Neuronal stem cell (in vitro differentiated cells): ENCODE measurements at places on chromosomes 3 and 15.

GRCh38 chr3:168269001-168269400 is 173.3 kb upstream of the GOLIM4 start:
- DNase-seq: no peak

- no peak for DNase-seq
These were observed 73.7 kb downstream of the CHDH start for GRCh38 chr3:53772562-53772961.

- DNase-seq: no peak
These were observed 13.3 kb upstream of the MYZAP start for GRCh38 chr15:57578288-57578900.

- DNase-seq: no peak
These were observed 279.1 kb upstream of the IGF1R start for GRCh38 chr15:98369081-98369716.

GRCh38 chr15:61890106-61890505 is 170.1 kb downstream of the VPS13C start:
- no peak for DNase-seq

- no peak for DNase-seq
These were observed 209.5 kb upstream of the LRRN1 start for GRCh38 chr3:3589715-3590130.

DNA sequence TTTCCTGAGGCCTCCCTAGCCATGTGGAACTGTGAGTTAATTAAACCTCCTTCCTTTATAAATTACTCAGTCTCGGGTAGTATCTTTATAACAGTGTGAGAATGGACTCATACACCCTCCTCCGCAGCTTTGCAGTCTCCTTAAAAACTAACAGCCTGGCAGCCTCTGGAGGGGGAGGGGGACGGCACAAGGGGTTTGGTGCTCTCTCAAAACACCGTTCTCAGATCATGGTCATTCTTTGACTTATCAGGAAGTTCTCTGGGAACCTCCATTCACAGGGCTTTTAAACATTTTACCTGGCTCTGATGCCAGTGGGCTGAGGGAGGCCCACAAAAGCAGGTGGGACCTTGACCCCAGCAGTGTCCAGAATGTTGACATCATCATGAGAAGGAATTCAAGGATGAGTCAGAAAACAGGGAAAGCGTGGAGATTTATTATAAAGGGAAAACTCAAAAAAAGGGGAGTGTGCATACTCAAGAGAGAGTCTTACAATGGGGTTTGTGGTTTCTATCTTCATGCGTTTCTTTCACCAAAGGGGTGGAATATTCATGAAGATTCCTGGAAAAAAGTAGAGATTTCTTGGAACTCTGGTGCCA is 43.9 kb downstream of the ONECUT1 start:
- DNase-seq: no peak

- DNase-seq: no peak
These were observed 339.6 kb upstream of the TBL1XR1 start for GRCh38 chr3:177536873-177537272.

DNA sequence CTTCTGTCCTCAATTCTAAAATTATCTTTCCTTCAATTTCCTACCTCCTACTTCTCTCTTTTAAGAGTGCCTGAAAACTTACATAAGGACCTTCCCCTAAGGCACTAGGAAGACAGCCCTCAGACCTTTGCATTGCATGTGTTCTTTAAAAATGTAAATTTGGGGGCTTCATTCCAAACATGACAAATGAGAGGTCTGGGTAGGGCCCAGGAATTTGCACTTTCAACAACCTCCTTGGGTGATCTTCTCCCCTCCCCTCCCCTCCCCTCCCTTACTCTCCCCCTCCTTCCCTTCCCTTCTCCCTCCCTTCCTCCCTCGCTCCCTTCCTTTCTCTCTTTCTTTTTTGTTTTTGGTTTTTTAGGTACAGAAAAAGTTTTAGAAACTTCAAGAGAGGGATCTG is 18.7 kb downstream of the USF3 start:
- DNase-seq: no peak

GRCh38 chr15:74339371-74339770 is 28.1 kb downstream of the CYP11A1 start:
- no peak for DNase-seq

DNA sequence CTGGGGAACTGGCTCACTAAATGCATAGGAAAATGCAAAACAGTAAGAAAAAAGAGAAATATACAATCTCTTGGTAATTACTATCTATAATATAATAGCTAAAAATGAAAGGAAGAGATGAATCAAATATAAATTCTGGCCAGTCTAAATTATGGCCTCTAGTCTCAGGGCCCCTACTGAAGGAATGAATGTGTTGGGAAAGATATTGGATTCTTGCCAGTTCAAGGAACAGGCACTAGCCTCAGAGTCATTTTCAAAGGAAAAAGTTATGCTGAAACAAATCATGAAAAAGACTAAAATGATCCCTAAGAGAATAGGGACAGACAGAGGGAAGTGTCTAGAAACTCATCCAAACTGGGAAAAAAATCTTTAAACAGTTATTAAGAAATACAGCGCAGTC is 62.4 kb downstream of the C3orf80 start:
- no peak for DNase-seq

- DNase-seq: no peak
These were observed 14.6 kb downstream of the RAB43 start for GRCh38 chr3:129106866-129107565.

GRCh38 chr15:73583544-73583943 is 49.6 kb downstream of the NPTN start:
- no peak for DNase-seq

DNA sequence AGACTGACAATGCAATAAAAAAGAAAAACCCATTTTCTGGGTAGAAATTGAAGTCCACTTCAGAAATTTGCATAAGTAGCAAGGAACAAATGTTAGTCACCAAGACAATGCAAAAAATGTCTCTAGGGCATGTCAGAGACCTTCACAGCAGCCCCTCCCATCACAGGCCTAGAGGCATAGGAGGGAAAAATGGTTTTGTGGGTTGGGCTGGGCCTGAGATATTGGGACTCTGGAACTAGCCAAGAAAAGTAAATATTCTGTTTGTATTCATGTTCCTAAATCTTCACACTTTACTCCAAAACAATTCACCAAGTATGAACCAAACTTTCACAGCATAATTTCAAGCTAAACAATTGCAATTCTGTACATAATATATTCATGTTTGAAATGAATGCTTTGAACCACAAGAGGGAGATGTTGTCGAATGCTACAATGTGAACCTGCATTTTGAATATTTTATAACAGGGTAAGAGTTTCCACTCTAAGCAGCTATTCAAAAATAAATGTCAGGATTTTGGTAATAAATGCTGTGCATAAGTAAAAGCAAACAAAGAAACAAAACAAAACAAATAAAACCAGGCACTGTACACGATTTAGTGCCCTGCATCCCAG is 429.2 kb downstream of the OTOL1 start:
- DNase-seq: no peak

DNA sequence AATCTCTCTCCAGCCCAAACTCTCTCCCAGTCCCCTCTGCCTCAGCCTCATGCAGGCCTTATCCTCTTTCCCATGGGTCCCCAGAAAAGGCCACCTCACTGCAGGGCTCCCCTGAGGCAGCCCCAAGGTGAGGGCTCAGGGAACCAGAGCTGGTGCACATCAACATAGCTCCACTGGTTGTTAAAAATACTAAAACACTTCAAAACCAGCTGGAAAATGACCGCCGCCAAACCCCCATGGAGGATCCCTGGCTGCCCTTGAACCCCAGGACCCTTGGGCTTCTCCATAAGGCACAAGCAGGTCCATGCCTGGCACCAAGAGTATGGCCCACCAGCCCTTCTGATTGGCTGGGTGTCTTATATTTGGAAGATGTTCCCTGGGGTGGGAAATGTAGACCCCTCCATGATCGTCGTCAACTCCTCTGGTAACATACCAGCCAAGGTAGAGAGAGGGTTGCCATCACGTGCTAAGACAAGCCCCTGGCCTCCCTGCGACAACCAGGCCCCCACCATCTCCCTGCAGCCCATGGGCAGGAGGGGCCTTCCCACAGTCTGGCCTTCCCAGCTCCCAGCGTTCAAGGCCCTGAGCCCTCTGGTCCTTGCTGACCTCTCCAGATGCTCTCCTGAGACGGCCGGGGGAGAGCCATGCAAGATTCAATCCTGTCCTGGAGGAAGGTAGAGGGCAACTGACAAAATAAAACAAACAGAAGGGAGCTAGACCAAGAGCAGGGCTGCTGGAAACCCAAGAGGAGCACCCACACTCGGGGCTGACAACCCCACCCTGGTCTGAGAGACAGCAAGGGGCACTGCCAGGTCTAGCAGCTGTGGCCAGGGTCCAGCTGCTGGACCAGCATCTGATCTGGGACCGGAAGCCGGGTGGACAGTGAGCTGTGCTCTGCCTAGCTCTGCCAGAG is 132.1 kb upstream of the PRR20G start:
- DNase-seq: no peak

DNA sequence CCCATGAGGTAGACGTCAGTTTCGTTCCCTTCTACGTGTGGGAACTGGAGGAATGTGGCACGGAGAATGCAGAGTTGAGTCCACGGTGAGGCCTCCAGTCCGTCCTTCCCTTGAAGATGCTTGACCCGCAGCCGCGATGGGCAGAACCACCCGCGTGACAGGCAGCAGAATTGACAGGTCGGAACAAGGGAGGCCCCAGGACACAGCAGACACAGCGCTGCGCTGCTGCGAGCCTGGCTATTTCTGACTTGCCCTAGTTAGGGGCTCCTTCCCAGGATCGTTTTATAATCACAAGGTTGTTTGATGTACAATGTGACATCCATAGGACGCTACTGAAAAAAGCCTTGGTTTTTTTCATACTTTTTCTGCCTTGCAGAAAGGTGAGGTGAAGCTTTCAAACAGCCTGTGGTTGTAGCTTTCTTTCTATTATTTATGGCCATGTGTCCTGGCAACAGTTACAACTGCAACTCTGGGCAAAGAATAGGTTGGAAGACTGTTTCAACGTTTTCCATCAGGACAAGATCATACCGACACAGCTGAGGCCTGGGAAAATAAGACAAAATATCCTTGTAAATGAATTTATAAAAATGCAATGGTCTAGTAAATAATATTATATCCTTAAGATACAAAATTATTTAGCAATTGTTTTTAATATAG is 9.6 kb upstream of the TMEM41A start:
- no peak for DNase-seq

DNA sequence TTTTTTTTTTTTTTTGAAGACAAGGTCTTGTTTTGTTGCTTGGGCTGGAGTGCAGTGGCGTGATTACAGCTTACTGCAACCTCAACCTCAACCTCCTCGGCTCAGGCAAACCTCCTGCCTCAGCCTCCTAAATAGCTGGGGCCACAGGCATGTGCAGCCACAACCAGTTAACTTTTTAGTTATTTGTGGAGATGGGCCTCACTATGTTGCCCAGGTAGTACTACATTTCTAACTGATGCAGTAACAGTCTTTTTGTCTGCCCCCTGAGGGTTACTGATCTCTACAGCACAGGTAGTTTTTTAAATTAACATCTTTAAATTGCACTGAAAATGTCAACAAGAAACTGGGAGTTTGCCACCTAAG is 3.4 kb upstream of the LMLN start:
- no peak for DNase-seq

- no peak for DNase-seq
These were observed 5.4 kb downstream of the ISL2 start for GRCh38 chr15:76342058-76342381.

DNA sequence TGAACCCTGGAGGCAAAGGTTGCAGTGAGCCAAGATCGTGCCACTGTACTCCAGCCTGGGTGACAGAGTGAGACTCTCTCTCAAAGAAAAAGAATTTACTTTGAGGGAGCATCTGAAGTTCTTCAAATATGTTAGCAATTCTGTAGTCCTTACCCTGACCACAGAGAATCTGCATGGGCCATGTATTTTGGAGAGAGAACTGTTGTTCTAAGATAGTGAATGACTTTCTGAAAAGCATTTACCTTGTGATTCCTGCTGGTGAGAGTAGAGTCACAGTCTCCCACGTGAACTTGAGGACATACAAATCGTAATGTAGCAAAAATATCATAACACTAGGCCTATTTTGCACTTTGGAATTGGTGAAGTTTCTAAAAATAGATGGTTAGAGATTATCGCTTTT is 3.9 kb downstream of the BRK1 start:
- no peak for DNase-seq

GRCh38 chr3:33914731-33915379 is 116.4 kb downstream of the PDCD6IP start:
- no peak for DNase-seq

DNA sequence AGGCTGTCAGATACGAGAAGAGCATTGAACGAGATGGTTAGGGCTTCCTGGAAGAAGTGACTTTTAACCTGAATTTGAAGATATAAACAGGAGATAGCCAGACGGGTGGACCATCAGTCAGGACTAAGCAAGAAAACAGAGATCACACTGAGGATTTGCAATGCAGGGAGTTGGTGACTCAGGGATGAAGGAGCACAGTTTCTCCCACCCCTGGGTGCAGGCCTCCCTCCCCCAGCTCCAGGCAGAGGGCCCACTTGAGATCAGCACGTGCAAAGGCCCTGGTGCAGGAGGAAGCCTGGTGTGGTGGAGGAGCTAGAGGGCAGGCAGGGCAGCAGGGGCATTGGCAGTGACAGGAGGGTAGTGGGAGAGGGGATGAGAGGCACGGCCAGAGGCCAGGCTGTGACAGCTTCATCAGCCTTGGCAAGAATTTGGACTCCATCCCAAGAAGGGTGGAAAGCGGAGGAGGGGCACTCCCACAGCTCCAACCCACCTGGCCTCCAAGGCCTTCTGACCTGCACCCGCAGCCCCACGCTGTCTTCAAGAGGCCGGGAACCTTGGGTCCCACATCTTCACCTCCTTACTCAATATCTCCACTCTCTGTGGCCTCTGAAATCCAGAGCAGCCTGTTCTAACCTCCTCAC is 8.7 kb upstream of the PCSK6 start:
- no peak for DNase-seq
